ENCODE measurements at places on chromosomes 7 and 10.

GRCh38 chr7:82823073-82823472 is 339.6 kb downstream of the PCLO start:
- no peak for DNase-seq

DNA sequence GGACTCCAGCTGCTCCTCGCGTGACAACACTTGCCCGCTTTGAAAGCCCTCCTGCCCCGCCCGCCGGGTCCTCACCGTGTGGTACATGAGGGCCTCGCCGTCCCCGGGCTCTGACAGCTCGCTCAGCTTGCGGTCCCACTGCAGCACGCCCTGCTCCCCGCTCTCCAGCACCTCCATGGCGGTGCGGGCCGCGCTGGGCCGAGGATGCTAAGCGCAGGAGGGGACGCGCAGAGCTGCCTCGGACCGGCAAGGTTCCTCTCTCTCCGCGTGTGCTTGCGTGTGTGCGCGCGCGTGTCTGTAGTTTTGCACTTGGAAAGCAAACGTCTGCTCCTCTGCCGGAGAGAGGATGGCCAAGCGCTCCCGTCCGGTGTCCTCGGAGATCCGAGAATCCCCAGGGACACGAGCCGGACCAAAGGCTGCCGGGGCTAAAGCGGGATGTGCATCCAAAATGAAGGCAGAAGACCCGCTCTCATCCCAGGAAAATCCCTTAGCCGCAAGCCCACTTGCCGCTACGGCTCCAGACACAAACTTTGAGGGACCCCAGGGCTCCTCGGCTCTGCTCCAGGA is at the start of gene CREB3L2:
Gene CREB3L2, minus strand, starts transcription at position 558 of the 567 bp plus-strand sequence. Its CDS starts 381 bp downstream, at position 177.
- DNase-seq, result peak; percentile 86

DNA sequence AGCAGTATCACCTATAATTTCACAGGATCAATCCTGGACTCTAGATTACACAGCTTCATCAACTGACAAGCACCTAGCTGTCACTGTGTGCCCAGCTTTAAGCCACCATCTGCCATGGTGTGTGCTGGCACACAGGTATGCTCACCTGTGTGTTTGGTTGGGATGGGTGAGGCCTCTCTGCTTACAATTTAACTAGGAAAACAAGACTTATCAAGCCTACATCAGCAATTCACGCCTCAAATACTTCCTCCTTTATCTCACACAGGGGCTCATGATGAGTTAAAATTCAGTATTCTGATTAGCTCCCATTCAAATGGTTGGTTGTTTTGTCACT is 608.2 kb downstream of the PARD3 start:
- DNase-seq, result no peak

GRCh38 chr7:35823440-35823839 is 22.6 kb downstream of the SEPTIN7 start:
- DNase-seq, result no peak

DNA sequence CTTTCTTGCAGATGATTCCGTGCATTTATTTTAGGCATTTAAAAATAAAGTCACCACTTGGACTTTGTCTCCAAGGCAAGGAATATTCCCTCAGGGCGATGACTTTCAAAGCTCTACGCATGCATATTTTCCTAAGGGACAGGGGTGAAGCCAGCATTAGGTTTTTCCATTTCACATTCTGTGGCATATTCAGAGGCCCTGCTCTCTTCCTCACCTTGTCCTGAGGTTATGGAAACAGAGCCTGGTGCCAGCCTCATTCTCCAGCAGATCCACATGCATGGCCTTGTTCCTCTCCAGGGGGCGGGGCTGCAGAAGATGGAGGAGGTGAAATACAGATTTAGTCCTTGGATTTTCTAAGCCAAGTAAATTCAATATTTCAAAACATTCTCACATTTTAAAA is 11.6 kb upstream of the LYZL1 start:
- DNase-seq, result no peak

GRCh38 chr7:122885583-122886356 is 490 bp downstream of the CADPS2 start:
- peak; percentile 51 for DNase-seq

GRCh38 chr7:103851357-103851756 is 138.1 kb downstream of the RELN start:
- no peak for DNase-seq

DNA sequence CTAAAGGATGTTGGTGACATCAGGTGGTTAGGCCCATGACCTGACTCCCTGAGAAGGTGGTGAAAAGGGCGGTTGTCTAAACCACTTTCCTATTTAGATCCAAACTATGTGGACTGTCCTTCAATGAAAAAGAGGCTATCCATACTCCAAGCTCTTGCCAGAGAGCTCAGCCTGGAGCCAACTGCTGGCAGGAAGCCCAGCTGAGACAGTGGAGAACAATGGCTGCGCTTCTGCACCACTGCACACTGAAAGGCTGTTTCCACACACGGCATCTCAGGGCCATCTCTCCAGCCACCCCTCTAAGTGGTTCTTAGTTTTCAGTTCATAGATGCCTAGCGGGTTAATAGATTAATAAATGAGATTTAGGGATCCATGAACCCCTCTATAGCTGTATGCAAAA is 488.8 kb upstream of the ZMIZ1 start:
- DNase-seq, result peak; percentile 19
